ENCODE measurements at places on chromosomes 5 and 9. TPM values are rescaled to one million over a fixed set of nuclear protein-coding genes. Genes with fewer than 3 reads are reported as not detected.

Gene DAB2
- 9.5 TPM for total RNA-seq

Gene DBH
- total RNA-seq: 0.59 TPM

Gene TNIP1
- total RNA-seq: 34.6 TPM

Gene OR1L1
- total RNA-seq: not detected

Gene SH3RF2
- 1.0 TPM for total RNA-seq
